Umbilical cord (tissue), 2 donors: ENCODE measurements at places on chromosomes 11 and 22. TPM values are rescaled to one million over a fixed set of nuclear protein-coding genes. Genes with fewer than 3 reads are reported as not detected.
A peak's percentile ranks its signal among the peaks of the same experiment; 100 is the strongest.

Gene C11orf86
- not detected for total RNA-seq

Gene OR8D1
- total RNA-seq = 7.9 TPM

Gene SPI1
- 8.2 TPM for total RNA-seq

Gene OR8B4
- total RNA-seq = not detected

Gene TMPRSS6
- not detected for total RNA-seq

Gene OR52I1
- 5.5 TPM for total RNA-seq

Gene CBLIF
- total RNA-seq = not detected

Gene CREB3L1
- 23.4 TPM for total RNA-seq

Gene APOBEC3A
- 16.6 TPM for total RNA-seq

DNA sequence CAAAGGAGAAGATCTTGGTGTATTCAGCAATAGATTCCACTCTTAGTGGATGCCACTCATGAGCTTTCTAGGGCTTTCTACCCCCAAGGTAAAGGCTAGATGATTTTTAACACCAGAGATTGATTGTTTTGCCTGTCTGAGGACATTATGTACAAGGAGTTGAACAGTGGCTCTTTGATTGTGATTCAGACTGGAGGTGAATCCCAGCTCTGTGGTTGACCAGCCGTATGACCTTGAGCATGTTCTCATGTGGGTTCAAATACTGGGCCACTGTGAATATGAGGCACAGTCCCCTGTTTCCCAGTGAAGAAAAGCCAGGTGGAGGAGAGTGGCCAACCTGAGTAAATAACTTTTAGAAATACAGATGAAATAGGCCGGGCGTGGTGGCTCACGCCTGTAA, 24.0 kb upstream of the PARVB start:
- no peak for DNase-seq

DNA sequence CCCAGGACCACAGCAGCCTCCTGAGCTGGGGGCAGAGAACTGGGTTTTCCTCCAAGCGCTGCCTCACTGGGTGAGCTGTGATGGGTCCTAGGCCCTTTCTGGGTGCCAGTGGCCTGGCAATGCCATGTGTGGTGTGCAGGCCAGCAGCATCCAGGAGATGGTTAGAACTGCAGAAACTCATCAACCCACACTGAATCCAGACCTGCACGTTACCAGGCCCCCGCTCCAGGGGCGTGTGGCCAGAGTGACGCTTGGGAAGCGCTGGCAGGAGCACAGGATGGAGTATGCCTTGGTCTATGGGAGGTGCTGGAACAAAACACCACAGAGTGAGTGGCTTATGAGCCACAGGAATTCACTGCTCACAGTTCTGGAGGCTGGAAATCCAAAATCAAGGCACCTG, 97.0 kb downstream of the MN1 start:
- DNase-seq = no peak

GRCh38 chr11:125279676-125280418, 115.3 kb downstream of the PKNOX2 start:
- DNase-seq = no peak

- DNase-seq = no peak
Measured at GRCh38 chr22:19466126-19466716, 12.8 kb downstream of the UFD1 start.

DNA sequence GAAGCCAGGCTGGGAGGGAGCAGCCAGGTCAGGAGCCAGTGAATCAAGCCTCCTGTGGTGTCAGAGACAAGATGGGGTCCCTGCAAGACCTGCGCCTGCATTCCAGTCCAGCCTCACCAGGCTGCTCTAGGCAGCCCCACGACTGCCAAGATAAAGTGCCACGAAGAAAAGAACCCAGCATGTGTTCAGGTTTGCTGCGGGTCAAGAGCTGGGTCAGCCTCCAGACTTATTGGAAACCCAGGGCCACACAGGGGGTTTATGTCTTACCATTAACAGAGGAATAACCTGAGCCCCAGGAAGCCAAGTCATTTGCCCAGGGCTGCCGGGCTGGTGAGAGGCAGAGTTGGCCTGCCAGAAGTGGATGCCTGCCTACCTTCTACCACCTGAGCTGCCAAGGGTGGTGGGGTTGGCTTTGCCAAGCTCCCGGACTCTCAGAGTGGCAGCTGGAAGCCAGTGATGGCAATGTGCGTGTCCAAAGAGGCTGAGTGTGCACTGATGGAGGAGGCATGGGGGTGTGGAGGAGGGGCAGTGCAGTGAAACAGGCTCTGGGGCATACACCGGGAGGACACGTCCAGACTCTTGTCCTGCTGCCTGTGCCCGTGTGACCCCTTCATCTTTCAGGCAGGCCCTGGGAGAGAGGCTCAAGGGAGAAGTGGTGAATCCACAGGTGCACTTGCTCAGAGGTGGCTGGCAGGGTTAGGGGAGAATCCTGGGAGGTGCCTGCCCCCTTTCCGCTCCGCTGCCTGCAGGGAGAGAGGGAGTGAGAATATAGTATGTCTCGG, 1.7 kb downstream of the RASD2 start:
- DNase-seq = no peak

DNA sequence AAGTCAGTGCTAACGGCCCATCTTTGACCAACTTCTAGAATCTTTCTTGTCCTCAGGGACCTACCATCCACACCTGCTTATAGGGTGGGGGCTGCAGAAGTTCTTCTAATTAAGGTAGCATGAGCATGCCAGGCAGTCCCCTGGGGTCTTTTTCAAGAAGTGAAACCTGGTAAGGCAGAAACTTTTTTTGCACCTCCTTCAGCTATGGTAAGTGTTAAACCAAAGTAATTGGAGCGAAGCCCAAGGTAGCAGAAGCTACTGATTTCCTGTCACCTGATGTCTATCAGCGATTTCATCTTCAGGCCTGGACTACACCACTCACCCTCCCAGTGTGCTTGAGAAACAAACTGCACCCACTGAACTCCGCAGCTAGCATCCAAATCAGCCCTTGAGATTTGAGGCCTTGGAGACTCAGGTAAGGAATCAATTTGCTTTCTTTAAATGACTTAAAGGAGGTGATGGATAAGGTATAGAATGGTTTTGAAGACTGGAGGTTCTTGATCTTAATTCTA, at the start of gene MS4A1:
Gene MS4A1, plus strand, starts transcription at position 317 of the 512 bp plus-strand sequence. CDS start 6,528 bp downstream, outside the sequence.
- DNase-seq = no peak

- no peak for DNase-seq
Measured at GRCh38 chr22:35719212-35719875, 1.7 kb downstream of the APOL5 start.

- no peak for DNase-seq
Measured at GRCh38 chr22:44952863-44953746, 56.7 kb downstream of the PHF21B start.

DNA sequence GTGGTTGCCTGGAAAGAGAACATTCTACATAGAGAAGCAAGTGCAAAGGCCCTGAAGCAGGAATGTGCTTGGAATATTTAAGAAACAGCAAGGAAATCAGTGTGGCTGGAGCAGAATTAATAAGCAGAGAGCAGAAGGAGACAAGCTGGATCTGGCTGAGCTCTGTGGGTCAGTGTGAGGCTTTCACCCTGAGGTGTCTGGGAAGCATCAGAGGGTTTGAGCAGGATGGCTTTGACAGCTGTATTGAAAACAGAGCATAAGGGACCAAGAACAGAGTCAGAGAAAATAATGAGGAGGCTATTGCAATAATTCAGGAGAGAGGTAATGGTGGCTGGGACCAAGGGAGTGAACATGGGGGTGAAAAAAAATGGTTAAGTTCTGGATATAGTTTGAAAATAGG, 199.6 kb downstream of the NXPE2 start:
- DNase-seq = no peak

- DNase-seq = peak; percentile 88
Measured at GRCh38 chr11:2708757-2709281, 9.0 kb upstream of the KCNQ1OT1 start.

DNA sequence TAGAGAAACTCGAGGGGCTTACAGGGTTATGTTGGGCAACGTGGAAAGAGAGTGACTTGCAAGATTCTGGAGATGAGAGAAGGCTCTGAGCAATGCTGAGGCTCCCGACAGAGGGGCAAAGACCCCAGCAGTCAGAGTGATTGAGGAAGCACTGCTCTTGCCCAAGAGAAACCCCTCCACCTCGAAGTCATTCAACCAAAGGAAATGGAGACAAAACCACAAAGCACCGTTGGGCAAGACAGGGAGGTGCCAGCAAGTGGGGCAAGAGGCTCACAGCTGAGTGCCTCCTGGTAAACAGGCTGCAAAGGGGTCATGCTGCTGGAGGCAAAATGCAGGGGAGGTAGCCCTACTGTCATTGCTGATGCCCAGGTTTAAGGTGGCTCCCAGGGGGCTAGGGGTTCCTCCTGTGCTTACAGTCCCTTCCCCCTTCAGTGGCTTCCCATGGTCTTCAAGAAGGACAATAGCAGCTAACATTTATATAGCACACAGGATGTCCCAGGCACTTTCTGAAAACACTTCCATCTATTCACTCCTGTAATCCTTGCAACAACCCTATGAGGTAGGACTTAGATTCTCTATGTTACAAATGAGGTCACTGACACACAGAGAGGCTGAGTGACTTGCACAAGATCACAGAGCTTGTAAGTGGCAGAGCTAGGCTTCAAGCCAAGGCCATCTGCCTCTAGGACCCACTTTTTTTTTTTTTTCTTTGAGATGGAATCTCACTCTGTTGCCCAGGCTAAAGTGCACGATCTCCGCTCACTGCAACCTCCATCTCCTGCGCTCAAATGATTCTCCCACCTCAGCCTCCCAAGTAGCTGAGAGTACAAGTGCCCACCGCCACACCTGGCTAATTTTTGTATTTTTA, 18.1 kb upstream of the MYH9 start:
- DNase-seq = no peak

GRCh38 chr11:101487775-101488174, 96.0 kb downstream of the TRPC6 start:
- DNase-seq = no peak

- no peak for DNase-seq
Measured at GRCh38 chr11:15764326-15764725, 592.0 kb downstream of the SOX6 start.

DNA sequence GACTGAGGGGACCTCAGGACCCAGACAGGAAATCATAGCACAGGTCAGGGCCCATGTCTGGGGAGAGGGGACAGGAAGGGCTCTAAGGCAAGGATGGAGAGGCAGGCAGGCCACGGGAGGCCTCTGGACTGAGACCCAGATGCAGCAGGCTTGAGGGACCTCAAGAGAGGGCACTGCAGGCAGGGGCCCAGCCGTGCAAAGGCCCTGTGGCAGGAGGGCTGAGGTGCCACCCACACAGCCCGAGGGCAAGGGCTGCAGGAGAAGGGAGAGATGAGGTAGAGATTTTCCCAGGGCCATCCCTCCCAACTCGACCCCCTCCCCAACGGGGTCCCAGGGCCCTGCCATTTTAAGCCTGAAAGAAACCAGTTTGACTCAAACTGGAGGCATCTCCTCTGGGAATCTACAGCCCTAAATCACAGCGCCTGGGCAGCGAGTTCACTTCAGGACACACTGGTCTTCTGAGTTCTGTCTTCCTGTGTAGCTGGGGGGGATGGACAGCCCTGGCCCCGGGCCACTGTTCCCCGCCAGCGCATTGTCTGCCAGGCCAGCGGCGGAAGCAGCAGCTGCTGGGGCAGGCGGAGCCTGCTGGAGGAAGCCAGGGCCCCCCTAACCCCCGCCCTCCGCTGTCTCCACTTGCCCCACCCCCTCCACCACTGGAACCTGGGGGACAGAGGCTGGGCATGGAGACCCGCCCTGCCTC, 20.3 kb upstream of the WNT7B start:
- peak; percentile 90 for DNase-seq

DNA sequence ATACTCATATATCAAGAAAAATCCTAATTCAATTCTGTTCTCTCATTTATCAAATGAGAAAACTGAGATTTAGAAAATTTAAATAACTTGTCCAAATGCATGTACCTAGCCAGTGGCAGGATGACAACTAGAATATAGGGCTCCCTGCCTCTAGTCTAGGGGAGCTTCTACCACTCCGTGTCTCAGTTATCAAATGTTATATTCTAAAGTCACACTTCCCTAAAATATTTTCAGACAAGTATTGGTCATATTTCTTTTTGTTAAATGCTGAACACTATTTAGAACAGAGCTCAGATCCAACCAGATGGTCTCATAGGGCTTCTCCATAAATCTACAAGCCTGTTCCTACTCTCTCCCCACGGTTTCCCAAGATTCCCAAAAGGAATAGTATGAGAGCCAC, 26.3 kb downstream of the KCNJ1 start:
- no peak for DNase-seq

GRCh38 chr22:19430890-19431541, 517 bp downstream of the HIRA start:
- peak; percentile 18 for DNase-seq

GRCh38 chr11:130315354-130315970, 745 bp upstream of the ZBTB44 start:
- DNase-seq = peak; percentile 4

- DNase-seq = peak; percentile 91
Measured at GRCh38 chr11:120331301-120331996, 4.8 kb upstream of the ARHGEF12 start.

DNA sequence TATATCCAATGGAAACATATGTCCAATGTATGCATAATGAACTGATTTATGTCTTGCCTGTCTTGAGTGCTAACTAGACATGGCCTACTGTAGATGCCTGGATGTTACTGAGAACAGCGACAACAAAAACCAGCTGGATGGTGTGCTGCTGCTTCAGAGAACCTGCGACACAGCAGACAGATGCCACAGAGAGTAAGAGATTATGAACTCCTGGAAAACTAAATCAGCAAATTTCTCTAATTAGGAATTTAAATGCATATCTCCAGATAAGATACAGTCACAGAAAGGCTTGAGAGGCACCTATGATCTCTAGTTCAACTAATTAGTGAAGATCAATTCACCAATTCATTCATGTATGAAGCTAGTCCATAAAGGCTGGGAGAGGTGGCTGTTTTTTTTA, 1508.0 kb upstream of the TENM4 start:
- DNase-seq = no peak

GRCh38 chr11:367956-368413, 1.3 kb upstream of the B4GALNT4 start:
- DNase-seq = no peak

DNA sequence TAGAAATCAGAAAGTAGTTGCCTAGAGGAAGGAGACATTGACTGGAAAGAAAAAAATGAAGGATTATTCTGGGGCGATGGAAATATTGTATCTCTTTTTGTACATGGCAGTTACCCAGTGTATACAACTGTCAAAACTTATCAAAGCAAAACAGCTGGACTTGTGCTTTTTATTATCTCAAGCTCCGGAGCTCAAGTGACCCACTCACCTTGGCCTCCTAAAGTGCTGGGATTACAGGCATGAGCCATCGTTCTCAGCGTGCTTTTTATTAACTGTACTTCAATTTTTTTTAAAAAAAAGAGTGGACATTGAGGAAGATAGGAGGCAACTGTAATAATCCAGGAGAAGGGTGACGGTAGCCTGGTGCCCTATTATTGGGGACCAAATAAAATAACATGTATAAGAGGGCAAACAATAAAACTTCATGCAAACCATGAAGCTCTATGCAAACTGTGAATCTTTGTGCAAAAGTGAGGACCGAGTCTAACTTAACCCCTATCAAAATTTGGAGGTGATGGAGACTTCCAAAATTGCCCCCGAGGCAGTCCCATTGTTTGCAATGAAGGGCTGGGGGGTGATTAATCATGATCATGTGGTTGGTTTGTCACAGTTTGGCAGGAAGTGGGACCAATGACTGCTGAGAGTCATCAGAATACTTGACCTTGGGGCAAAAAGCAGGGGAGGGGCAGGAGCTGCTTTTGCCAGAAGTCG, 23.5 kb downstream of the FZD4 start:
- no peak for DNase-seq
